ENCODE measurements at places on chromosomes 1 and 21. TPM values are rescaled to one million over a fixed set of nuclear protein-coding genes. Genes with fewer than 3 reads are reported as not detected.

The GIPC2 gene
- total RNA-seq, result 2.3 TPM

The BSND gene
- not detected for total RNA-seq

The KRTAP13-2 gene
- not detected for total RNA-seq

The ABCA4 gene
- total RNA-seq, result 0.52 TPM

The TCHHL1 gene
- total RNA-seq, result not detected

The RBP7 gene
- total RNA-seq, result not detected

The SLC30A10 gene
- not detected for total RNA-seq

The PLA2G2F gene
- not detected for total RNA-seq

The ALDH4A1 gene
- total RNA-seq, result 37.0 TPM

The TRNAU1AP gene
- total RNA-seq, result 23.0 TPM

The TMCC2 gene
- 24.0 TPM for total RNA-seq

The TMPRSS15 gene
- 0.05 TPM for total RNA-seq

The TDRD5 gene
- not detected for total RNA-seq

- no peak for DNase-seq
Observed at GRCh38 chr1:184708084-184708676, 46.5 kb downstream of the EDEM3 start.

DNA sequence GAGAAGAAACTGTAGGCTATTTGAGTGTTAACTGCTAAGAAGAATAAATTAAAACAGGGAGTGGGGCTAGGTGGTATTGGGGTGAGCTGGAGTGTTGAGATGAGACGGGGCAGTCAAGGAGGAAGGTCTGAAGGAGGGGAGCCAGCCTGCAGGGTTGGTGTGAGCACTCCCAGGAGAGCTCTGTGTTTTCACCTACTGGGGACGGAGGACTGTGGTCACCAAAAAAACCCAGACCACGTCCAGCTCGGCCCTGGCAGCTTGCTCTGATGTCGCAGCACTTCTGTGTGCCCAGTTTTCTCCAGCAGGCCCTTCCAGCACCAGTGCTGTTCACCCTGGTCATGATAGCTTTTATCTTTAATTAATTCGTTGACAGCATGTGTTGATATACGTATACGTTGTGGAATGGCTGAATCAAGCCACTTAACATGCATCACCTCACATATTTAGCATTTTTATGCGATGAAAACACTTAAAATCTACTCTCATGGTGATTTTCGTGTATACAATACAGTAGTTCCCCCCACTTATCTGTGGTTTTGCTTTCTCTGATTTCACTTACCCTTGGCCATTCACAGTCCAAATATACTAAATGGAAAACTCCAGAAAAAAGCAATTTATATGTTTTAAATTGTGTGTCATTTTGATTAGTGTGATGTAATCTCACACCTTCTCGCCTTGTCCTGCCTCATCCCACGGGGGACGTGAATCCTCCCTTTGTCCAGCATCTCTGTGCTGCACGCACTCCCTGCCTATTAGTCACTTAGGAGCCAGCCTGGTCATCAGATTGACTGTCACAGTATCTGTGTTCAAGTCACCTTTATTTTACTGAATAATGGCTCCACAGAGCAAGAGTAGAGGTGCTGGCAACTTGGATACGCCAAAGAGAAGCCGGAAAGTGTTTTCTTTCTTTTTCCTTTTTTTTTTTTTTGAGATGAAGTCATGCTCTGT lies 12.3 kb downstream of the FAM3B start:
- DNase-seq, result no peak

- DNase-seq, result no peak
Observed at GRCh38 chr1:66791621-66792610, 9.2 kb downstream of the INSL5 start.

DNA sequence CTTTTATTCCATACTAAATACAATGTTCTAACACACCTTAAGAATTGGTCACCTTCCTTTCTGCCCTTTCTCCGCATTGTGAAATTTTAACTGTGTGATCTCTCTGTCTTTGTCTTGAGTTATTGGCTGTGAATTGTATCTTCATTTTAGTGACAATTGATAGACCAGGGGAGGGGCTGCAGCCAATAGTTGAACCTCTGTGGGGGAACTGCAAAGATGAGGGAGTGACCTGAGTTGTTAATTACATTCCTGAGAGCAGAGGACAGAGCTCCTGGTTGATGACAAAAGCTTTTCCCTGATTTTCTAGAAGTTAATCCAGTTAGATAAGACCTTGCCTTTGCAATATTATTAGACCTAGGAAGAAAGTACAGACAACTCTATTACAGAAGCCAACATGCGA lies 1535.7 kb downstream of the BRINP3 start:
- DNase-seq, result no peak

- DNase-seq, result no peak
Observed at GRCh38 chr21:15272171-15272570, 207.4 kb upstream of the NRIP1 start.

- DNase-seq, result peak; percentile 88
Observed at GRCh38 chr1:116824631-116825206, 70.5 kb downstream of the CD2 start.

DNA sequence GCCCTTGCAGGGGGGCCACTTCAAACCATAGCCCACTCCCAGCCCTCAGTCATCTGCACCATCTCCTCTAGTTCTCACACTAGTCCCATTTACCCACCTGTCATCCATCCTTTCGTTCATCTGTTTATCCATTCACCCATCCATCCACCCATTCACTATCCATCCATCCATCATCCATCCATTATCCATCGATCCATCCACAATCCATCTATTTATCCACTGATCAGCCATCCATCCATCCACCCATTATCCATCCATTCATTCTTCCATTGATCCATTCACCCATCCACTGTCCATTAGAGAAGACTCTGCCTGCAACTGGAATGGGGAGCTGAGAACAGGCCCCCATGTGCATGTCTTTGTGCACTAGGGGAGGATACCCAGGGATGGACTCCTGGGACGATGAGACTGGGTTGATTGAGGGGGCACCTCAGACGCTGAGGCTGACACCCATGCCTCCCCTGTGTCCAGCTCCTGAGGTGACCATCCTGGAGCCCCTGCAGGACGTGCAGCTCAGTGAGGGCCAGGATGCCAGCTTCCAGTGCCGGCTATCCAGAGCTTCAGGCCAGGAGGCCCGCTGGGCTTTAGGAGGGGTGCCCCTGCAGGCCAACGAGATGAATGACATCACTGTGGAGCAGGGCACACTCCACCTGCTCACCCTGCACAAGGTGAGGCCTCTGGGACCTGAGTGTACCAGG lies 97.9 kb downstream of the TRIM11 start:
- no peak for DNase-seq

DNA sequence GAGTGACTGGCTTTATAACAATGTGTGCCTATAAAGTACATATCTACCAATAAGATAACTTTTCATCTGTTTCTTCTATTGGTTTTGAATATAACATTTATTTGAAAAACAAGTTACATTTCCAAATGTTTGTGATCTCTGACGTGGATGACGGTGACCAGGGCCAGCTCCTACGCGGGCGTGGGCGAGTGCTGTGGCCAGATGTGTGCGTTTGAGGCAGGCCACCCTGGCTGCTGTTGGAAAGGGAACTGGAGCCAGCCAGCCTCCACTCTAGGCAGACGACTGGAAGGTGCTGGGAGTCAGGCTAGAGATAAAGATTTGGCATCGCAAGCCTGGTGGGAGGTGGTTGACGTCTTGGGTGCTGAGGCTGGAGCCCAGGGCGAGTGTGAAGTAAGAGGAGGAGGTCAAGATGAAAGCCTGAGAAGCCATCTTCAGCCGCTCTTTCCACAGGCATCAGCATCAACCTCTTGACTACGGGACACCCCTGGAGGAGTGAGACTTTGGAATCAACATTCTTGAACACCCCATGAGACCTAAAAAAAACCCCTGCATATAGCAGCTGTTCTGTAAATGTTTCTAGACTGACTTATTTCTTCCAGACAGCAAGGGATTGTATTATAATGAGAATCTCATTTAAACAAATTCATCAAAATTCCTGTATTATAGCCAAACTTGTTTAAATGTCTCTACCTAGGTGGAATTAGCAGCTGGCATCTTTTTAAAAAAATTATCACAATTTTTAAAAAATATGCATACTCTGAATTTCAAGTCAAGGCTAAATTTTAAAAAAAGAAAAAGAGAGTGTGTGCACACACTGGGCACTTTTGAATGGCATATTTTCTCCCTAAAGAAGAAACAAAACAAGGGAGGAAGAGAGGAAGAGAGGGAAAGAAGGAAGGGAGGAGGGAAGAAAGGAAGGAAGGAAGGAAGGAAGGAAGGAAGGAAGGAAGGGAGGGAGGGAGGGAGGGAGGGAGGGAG lies 112.5 kb upstream of the SLC44A3 start:
- no peak for DNase-seq
